ENCODE measurements at places on chromosomes 3 and 15. TPM values are rescaled to one million over a fixed set of nuclear protein-coding genes. Genes with fewer than 3 reads are reported as not detected.

The TAMM41 gene
- 19.2 TPM for polyA plus RNA-seq

The DPPA2 gene
- 0.81 TPM for polyA plus RNA-seq

The ALCAM gene
- 175 TPM for polyA plus RNA-seq

The STARD9 gene
- 10.2 TPM for polyA plus RNA-seq

The EBLN2 gene
- 2.1 TPM for polyA plus RNA-seq

The RPL32 gene
- polyA plus RNA-seq, result 2,243 TPM

The P2RY14 gene
- 0.98 TPM for polyA plus RNA-seq

The GOLGA8B gene
- 89.2 TPM for polyA plus RNA-seq

The SLC22A13 gene
- polyA plus RNA-seq, result 4.1 TPM

The RAB27A gene
- polyA plus RNA-seq, result 18.0 TPM

The TERC gene
- not detected for polyA plus RNA-seq

The ZNF501 gene
- polyA plus RNA-seq, result 13.0 TPM

The BOC gene
- 25.5 TPM for polyA plus RNA-seq

The SLC2A2 gene
- 15.3 TPM for polyA plus RNA-seq

The PRRT3 gene
- polyA plus RNA-seq, result 4.5 TPM

The NOX5 gene
- polyA plus RNA-seq, result 0.58 TPM

The ZBTB20 gene
- 4.5 TPM for polyA plus RNA-seq

The ADGRG7 gene
- not detected for polyA plus RNA-seq

The DAZL gene
- not detected for polyA plus RNA-seq

The CPN2 gene
- 0.94 TPM for polyA plus RNA-seq

The WDR93 gene
- 2.4 TPM for polyA plus RNA-seq

The GOLGA6L4 gene
- polyA plus RNA-seq, result 21.1 TPM

The NR2E3 gene
- 0.59 TPM for polyA plus RNA-seq

The ANKDD1A gene
- 5.0 TPM for polyA plus RNA-seq

The GABRB3 gene
- 7.2 TPM for polyA plus RNA-seq

The RTP3 gene
- not detected for polyA plus RNA-seq

The ZSCAN2 gene
- polyA plus RNA-seq, result 28.1 TPM

The CD86 gene
- polyA plus RNA-seq, result 1.8 TPM

The BCHE gene
- polyA plus RNA-seq, result 12.3 TPM

The GCSAM gene
- polyA plus RNA-seq, result 1.6 TPM

The EIF4E3 gene
- polyA plus RNA-seq, result 14.7 TPM

The NISCH gene
- polyA plus RNA-seq, result 95.0 TPM

The ZNF620 gene
- polyA plus RNA-seq, result 10.0 TPM

The TRIM42 gene
- polyA plus RNA-seq, result not detected

The SYNM gene
- polyA plus RNA-seq, result 2.2 TPM

The CFAP100 gene
- polyA plus RNA-seq, result 1.5 TPM

The CEP19 gene
- 5.8 TPM for polyA plus RNA-seq

The AADAC gene
- polyA plus RNA-seq, result 0.10 TPM

The TMIE gene
- 1.3 TPM for polyA plus RNA-seq

The SLCO2A1 gene
- 21.6 TPM for polyA plus RNA-seq

The SNX1 gene
- 105 TPM for polyA plus RNA-seq

The RHCG gene
- polyA plus RNA-seq, result 2.2 TPM

The CYP8B1 gene
- polyA plus RNA-seq, result 0.79 TPM

The TRH gene
- polyA plus RNA-seq, result 0.51 TPM

The EPHB1 gene
- 7.2 TPM for polyA plus RNA-seq

The DOCK3 gene
- polyA plus RNA-seq, result 1.6 TPM

The CCR8 gene
- not detected for polyA plus RNA-seq

The TRPM1 gene
- 0.25 TPM for polyA plus RNA-seq

The GOLGA8T gene
- polyA plus RNA-seq, result not detected

The SMCO1 gene
- polyA plus RNA-seq, result not detected

The RBP2 gene
- polyA plus RNA-seq, result 0.44 TPM

The SOX14 gene
- not detected for polyA plus RNA-seq

The GNB4 gene
- 32.0 TPM for polyA plus RNA-seq

Measured in right renal pelvis (tissue), 4 donors.